ENCODE measurements at places on chromosomes 12 and 14. TPM values are rescaled to one million over a fixed set of nuclear protein-coding genes. Genes with fewer than 3 reads are reported as not detected.

PRKCH gene
- total RNA-seq = 9.3 TPM

AICDA gene
- total RNA-seq = 0.28 TPM

PTHLH gene
- total RNA-seq = not detected

KIF5A gene
- not detected for total RNA-seq

SDSL gene
- 22.4 TPM for total RNA-seq

OASL gene
- 0.89 TPM for total RNA-seq

HECTD4 gene
- total RNA-seq = 37.1 TPM

COX8C gene
- total RNA-seq = not detected

ADAMTS20 gene
- total RNA-seq = 0.05 TPM

COCH gene
- total RNA-seq = 2.5 TPM

SELPLG gene
- 9.6 TPM for total RNA-seq

DNA sequence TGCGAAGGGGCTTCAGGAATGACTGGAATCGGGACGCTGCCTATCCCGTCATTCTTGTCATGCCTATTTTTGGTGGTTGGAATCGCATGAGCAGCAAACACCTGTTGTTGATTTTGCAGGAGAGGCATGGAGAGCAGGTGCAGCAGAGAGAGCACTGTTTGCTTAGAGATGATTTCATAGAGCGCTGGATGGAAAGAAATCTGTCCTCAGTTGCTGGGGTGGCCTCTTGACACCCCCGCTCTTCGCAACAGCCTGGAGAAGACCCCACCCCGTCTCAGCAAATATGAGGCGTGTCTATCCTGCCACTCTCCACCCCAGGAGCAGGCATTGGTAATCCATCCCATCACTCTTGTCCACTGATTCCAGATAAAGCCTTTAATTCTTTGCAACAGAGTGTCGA lies 19.3 kb upstream of the NCOR2 start:
- no peaks in the 10 kb centered on the region for H3K4me1 ChIP-seq
- H3K27ac ChIP-seq = no peak overlapping the region

GRCh38 chr12:13052421-13052820 lies 8.2 kb downstream of the FAM234B start:
- DNase-seq = no peak
- no peak overlapping the region for H3K4me3 ChIP-seq
- H3K27ac ChIP-seq = no peak overlapping the region

DNA sequence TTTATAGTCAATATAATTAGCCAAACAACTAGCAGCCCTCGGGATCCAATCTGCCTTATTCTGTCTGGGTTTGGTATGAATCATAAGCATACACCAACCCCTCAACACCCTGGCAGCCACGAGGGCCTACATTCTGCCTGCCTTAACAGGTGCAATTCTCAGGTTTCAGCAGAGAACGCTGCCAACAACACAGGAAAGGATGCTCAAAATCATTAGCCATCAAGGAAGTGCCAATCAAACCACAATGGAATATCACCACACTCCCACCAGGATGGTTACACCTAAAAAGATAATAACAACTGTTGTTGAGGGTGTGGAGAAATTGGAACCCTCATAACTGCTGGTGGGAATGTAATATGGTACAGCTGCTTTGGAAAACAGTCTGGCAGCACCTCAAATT lies 122.8 kb downstream of the TTC7B start:
- H3K27ac ChIP-seq = no peak overlapping the region
- H3K36me3 ChIP-seq = no peaks in the 10 kb centered on the region
- no peak for DNase-seq
- no peaks in the 10 kb centered on the region for H3K4me1 ChIP-seq
- H3K27me3 ChIP-seq = no peaks in the 10 kb centered on the region
- no peak overlapping the region for H3K4me3 ChIP-seq

DNA sequence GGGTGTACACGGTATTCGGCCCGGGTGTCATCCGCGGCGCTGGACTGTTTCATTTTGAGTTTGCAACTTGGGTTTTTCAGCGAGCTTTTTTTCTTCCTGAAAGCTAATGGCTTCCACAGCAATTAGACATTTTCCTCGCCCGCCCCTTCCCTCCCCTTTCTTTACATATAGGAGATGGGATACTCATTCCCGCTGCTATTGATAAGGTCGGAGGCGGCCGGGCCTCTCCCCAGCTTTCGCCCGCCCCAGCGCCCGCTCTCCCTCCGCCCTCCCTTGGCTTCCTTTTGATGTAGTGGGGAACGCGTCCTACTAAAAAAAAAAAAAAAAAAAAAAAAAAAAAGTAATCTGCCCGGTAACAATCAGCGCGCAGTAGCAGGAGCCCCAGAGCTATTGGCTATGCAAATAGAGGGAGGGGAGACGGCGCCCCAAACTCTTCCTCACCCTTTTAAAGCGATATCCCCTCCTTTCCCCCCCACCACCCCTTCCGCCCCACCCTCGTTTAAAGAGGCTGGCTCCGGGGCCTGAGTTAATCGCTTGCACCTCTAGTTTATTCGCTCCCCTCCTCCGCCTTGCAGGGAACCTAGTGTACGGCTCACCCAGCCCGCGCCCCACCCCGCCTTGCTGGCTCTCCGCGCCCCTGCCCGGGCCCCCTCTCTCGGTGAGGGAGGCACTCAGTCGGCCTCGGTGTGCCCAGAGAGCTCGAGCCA lies 1.7 kb upstream of the CCND2 start:
- DNase-seq = peak; percentile 53
- no peaks in the 10 kb centered on the region for H3K36me3 ChIP-seq
- peak overlapping the region; percentile 67 for H3K27ac ChIP-seq

GRCh38 chr12:64506955-64507354 lies 55.0 kb downstream of the TBK1 start:
- no peaks in the 10 kb centered on the region for H3K27me3 ChIP-seq
- H3K4me3 ChIP-seq = no peak overlapping the region
- no peak for DNase-seq
- H3K4me1 ChIP-seq = no peaks in the 10 kb centered on the region
- H3K36me3 ChIP-seq = no peaks in the 10 kb centered on the region

DNA sequence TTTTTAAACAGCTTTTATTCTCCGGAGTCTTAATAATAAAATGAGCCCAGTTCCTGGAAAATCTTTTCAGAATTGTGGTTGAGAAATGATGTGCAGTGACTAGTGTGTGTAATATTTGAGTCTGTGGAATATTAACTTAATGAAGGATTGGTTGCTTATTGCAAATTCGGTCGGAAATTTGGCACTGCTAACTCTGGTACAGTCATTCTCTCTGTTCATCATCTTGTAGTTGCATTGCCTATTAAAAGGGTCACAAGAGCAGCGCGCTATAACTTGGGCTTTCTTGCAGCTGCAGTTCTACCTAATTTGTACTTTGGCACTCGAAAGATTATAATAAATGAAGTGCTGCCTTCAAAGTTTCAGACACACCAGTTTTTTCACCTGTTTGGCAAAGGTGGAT lies 146.0 kb downstream of the FLRT2 start:
- H3K4me3 ChIP-seq = no peak overlapping the region
- no peak overlapping the region for H3K27ac ChIP-seq
- no peak for DNase-seq
- no peaks in the 10 kb centered on the region for H3K27me3 ChIP-seq
- no peaks in the 10 kb centered on the region for H3K4me1 ChIP-seq
- no peaks in the 10 kb centered on the region for H3K36me3 ChIP-seq

DNA sequence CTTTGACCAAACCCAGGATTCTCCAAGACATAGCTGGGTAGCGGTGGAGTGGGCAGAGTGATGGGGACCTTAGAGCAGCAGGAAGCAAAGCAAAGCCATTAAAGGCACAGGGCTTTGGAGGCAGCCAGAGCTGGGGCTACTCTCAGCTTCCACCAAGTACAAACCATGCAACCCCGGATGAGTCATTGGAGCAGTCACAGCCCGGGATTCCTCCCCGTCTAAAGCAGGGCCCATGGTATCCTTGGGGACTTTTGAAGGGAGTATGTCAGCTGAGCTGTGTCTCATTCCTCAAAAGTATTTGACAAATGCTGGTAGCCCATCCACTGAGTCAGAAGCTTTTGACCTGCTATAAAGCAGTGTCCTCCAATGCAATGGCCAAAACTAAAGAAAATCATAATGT lies 9.7 kb upstream of the IFI27 start:
- no peak for DNase-seq
- H3K27me3 ChIP-seq = no peaks in the 10 kb centered on the region
- no peak overlapping the region for H3K4me3 ChIP-seq
- H3K27ac ChIP-seq = no peak overlapping the region
- H3K36me3 ChIP-seq = no peaks in the 10 kb centered on the region

- peaks cover 4% of the 10 kb centered on the region for H3K4me1 ChIP-seq
- no peak for DNase-seq
- H3K4me3 ChIP-seq = no peak overlapping the region
- no peak overlapping the region for H3K27ac ChIP-seq
These were observed 22.4 kb downstream of the PALS1 start for GRCh38 chr14:67263499-67264149.

- H3K36me3 ChIP-seq = no peaks in the 10 kb centered on the region
- H3K27ac ChIP-seq = no peak overlapping the region
- no peak overlapping the region for H3K4me3 ChIP-seq
- DNase-seq = no peak
- no peaks in the 10 kb centered on the region for H3K4me1 ChIP-seq
- H3K27me3 ChIP-seq = no peaks in the 10 kb centered on the region
These were observed 62.4 kb downstream of the SCN8A start for GRCh38 chr12:51653431-51653830.

DNA sequence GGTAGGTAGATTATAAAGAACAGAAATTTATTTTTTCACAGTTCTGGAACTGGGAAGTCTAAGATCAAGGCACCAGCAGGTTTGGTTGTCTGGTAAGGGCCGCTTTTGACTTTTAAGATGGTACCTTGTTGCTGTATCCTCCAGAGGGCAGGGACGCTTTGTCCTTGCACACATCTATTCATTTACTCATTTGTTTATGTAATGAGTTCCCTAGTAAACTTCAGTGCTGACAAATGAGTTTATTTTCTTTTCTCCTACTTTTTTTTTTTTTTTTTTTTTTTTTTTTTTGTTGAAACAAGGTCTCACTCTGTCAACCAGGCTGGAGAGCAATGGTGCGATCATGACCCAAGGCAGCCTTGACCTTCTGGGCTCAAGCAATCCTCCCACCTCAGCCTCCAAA lies 195.7 kb downstream of the FBXL14 start:
- no peak for DNase-seq
- H3K36me3 ChIP-seq = no peaks in the 10 kb centered on the region
- H3K27ac ChIP-seq = no peak overlapping the region

GRCh38 chr12:85281636-85282312 lies 1.8 kb downstream of the ALX1 start:
- no peak overlapping the region for H3K27ac ChIP-seq
- no peaks in the 10 kb centered on the region for H3K36me3 ChIP-seq
- H3K4me3 ChIP-seq = no peak overlapping the region
- H3K4me1 ChIP-seq = peaks cover 25% of the 10 kb centered on the region
- peaks cover 14% of the 10 kb centered on the region for H3K27me3 ChIP-seq

- H3K27me3 ChIP-seq = no peaks in the 10 kb centered on the region
- no peak overlapping the region for H3K27ac ChIP-seq
- H3K4me1 ChIP-seq = no peaks in the 10 kb centered on the region
- no peak overlapping the region for H3K4me3 ChIP-seq
These were observed 42.1 kb downstream of the B4GALNT3 start for GRCh38 chr12:501722-502447.

DNA sequence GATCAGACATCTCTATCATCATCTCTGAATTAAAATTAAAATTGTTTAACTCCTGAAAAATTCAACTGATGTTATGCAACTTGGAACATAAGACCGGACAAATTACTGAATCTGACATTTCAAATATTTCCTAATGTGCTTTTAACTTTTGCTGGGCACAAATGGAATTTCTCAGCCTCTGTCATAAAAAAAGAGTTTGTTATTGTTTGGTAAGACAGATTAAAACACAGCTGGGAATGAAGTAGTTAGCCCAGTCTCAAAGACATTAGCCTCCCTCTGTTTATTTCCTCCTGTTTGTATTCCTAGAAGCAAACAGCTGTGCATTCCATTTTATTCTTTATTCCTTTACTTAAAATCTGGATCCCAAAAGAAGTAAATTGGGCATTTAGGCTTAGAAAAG lies 29.4 kb downstream of the PLEKHA5 start:
- H3K4me1 ChIP-seq = peaks cover 9% of the 10 kb centered on the region
- no peaks in the 10 kb centered on the region for H3K27me3 ChIP-seq
- DNase-seq = no peak
- no peak overlapping the region for H3K27ac ChIP-seq
- H3K36me3 ChIP-seq = no peaks in the 10 kb centered on the region
- no peak overlapping the region for H3K4me3 ChIP-seq

DNA sequence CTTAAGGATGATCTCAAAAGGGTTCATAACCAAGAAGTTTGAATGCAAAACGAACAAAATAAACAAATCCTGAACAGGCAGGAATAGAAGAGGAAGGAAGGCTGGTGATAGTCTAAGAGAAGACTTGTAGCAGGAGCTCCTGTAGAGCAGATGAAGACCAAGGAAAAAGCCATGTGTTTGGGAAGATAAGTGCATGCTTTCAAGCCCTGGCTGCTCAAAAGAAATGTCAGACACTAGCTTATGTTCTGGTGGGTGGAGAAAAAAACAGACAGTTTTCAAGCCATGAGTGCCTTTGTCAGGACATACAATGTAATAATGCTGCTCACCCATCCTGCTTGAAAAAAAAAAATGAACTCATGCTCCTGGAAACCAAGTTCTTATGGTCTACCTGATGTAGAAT lies 27.4 kb downstream of the TAOK3 start:
- H3K4me3 ChIP-seq = no peak overlapping the region
- no peaks in the 10 kb centered on the region for H3K36me3 ChIP-seq
- H3K4me1 ChIP-seq = no peaks in the 10 kb centered on the region
- no peaks in the 10 kb centered on the region for H3K27me3 ChIP-seq
- no peak for DNase-seq

DNA sequence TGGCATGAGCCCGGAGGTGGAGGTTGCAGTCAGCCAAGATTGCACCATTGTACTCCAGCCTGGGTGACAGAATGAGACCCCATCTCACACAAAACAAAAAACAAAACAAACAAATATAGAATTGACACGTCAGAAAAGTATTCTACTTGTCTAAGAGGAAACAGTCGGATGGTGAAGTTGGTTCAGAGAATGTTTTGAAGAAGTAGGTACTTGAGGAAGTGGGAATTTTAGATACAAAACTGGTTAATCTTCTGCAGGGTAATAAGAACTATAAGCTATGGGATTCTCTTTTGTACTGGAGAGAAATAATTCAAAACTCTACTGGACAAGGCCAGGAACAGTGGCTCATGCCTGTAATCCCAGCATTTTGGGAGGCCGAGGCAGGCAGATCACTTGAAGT lies 14.6 kb upstream of the TCTN1 start:
- H3K36me3 ChIP-seq = no peaks in the 10 kb centered on the region
- no peaks in the 10 kb centered on the region for H3K4me1 ChIP-seq
- no peak overlapping the region for H3K27ac ChIP-seq
- H3K4me3 ChIP-seq = no peak overlapping the region
- DNase-seq = no peak

GRCh38 chr14:27672047-27672446 lies 1074.2 kb upstream of the NOVA1 start:
- DNase-seq = no peak
- H3K36me3 ChIP-seq = no peaks in the 10 kb centered on the region
- no peak overlapping the region for H3K27ac ChIP-seq
- no peak overlapping the region for H3K4me3 ChIP-seq
- no peaks in the 10 kb centered on the region for H3K27me3 ChIP-seq

Measured in liver (tissue), 10 donors.